Hypothalamus (tissue), 51 donors: ENCODE measurements at places on chromosomes 7 and 10.

GRCh38 chr10:42553064-42553407 is 85.3 kb downstream of the ZNF33B start:
- DNase-seq: peak; percentile 58

DNA sequence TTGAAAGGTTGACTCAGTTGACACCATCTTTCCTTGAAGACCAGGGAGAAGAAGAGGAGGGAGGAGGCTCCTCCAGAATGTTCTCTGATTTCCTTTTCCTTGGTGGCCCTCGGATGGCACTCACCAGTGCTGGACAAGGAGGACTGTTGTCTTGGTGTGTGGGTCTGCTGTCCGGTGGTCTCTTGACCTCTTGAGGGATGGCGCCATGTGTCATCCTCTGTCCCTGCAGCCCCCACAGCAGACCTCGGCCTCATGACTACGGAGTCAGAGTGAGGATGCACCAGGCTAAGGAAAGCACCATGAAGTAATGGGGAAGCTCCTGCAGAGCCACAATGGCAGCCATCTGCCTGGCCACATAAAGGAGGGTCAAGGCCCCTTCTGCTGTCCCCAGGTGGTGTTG is 475.0 kb downstream of the GLRX3 start:
- DNase-seq: no peak

DNA sequence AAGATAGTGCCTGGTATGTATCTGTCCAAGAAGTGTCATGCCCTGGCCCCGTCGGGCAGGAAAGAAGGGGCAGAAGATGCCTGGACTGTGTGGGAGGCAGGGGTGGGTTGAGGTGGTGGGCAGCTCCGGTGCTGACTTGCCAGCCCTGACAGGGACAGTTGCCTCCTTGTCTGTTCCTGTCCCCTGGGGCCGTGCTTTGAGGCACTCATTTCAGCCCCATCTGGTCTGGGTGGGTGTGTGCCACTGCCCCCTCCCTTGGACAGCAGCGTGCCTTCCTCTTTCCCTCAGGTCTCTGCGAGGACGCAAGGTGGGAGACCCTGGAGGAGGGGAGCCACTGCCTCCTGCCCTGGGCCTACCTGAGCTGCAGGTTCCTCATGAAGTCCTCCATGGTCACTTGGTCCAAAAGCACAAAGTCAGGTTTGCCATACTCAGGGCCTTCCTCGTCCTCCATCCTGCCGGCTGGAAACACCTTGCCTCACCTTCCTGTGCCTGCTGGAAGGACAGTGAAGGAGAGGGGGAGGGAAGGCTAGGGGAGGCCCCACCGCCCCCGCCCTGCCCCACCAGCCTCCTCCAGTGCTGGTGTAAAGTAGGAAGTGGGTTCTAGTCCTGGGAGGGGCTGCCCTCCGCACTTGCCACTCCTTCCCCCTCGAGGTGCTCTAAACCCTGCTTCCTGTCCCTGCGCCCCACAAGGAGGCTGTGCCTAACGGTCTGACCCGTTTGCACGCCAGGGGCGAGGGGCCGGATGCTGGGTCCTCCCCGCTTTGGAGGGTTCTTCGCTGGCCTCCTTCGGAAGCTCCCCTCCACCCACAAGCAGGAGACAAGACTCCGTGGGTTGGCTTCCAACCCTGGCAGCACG is at the start of gene MYO1G:
Gene MYO1G, minus strand, starts transcription at position 505 of the 856 bp plus-strand sequence. Its CDS starts 54 bp downstream, at position 451.
- no peak for DNase-seq

DNA sequence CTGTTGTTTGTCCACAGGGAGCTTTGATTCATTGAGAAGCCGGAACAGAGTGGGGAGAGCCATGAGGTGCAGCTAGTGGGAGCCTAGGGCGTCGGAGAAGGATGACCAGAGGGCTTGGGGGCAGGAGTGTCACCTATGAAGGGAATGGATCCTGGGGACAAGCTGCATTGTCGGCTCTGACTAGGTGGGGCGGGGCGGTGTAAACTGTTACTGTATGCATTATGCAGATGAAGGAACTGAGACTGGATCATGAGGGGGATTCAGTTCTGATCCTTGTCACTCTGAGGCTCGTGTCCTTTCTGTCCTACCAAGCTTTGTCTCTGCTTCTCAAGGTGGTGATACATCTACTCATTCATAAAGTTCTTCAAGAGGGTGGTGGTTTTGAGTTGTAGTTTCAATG is 39.9 kb upstream of the MMD2 start:
- no peak for DNase-seq

GRCh38 chr7:151008143-151008510 is 16.2 kb downstream of the ATG9B start:
- DNase-seq: no peak

GRCh38 chr7:107145067-107145838 is 23.6 kb upstream of the HBP1 start:
- no peak for DNase-seq

- no peak for DNase-seq
Measured at GRCh38 chr7:6652446-6653011, 15.4 kb downstream of the ZNF316 start.

DNA sequence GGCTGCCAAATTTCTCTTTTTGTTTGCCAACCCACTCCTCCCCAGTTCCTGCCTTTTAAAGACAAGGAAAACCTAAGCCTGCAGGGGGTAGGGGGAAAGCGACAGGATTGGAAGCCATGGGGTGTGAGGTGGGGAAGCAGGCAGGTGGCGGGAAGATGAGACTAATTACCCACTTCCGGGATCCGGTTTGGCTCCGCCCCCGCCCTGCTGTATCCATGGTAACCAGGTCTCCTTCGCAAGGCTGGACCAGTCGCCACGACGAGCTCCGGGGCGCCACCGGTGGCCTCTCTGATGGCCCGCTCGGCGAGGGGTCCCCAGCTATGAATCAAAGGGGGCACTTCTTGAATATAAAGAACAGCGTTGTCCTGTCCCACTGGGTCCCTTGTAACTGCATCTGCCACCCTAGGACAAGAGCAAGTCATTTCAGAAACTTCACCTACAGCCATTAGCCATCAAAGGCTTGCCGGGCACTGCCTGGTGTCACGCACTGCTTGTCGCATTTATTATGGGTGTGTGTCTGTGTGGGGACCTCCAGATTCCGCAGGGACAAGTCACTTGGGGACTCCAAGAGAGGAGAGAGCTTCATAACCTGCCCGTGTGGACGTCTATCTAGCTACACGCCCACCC is 55.4 kb upstream of the LMTK2 start:
- no peak for DNase-seq

DNA sequence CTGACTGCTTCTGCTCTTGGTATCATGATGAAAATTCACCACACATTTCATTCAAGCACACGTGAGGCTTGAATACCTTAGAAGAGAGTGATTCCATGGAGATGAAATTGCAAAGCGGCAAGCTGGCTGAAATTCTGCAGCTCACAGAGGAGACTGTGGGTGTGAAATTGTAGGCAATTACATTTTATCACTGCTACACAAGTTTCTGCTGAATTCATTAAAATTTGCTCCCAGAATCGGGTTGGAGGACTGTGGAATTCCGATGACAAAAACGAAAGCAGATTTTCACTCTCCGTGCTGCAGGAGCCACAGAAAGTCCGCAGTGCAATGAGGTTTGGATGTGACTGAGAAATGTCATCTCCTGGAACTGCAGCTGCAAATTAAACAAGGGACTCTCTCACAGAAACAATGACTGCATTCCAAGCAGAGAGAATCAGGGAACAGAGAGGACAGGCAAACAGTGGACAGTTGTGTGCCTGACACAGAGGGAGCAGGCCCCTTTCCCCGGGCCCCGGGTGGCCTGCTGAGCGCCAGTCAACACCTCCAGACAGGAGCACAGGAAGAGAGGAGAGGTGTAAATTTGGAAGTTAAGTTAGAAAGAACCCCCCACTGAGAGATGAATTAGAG is 109.1 kb downstream of the C10orf90 start:
- peak; percentile 40 for DNase-seq

DNA sequence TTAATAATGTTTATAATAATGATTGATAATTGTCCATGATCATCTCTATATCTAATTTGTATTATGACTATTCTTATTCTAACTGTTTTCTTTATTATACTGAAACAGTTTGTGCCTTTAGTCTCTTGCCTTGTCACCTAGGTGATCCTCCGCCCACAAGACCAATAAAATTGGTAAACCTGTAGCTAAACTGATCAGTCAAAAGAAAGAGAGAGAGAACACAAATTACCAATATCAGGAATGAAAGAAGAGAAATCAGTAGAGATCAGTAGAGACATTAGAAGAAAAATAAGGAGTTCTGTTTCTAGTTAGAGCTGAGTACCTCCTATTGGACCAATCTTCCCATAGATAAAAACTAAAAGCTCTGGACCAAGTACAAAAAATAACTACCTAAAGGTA is 6.1 kb upstream of the COA1 start:
- no peak for DNase-seq

- DNase-seq: no peak
Measured at GRCh38 chr7:28389504-28390395, 22.6 kb upstream of the CREB5 start.

DNA sequence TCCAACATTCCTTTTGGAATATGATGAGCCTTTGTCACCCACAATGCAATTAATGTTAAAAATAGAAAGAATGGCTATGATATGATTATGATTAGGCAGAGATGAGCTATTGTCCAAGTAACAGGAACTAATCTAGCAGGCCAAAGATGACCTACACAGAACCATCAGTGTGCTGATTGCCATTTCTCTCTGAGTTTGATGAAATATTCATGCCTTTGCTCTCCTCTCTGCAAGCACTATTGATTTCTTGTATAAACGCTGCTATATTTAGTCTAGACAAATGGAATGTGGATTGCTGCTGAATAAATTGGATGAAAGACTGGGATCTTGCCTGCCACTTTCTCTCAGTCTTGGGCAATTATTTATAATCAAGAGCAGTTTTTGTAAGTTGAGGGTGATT is 85.4 kb downstream of the HDAC9 start:
- DNase-seq: no peak

GRCh38 chr7:152162287-152162686 is 136.8 kb downstream of the GALNT11 start:
- no peak for DNase-seq

GRCh38 chr10:727162-727790 is 37.8 kb upstream of the DIP2C start:
- no peak for DNase-seq

DNA sequence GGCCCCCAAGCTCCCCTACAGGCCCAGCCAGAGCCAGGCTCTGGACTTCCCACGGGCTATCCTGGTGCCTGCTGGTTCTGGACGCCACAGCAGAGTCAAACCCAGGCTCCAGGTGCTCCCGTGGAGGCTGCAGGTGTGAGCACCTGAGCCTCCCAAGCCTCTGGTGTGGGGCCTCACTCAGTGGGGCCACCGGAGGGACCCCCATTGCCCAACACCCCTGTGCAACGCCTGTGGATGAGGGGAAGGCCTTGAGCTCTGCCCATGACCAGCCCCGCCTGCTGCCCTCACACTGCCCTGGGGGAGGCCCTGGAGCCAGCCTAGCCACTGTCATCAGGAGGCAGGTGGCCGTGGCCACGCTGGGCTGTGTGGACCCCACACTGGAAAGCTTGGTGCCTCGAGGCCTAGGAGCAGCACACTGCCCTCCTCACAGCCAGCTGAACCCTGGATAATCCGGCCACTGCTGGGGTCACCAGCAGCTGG is 229.3 kb downstream of the MAD1L1 start:
- no peak for DNase-seq

- no peak for DNase-seq
Measured at GRCh38 chr7:133697585-133697984, 429.6 kb upstream of the LRGUK start.

DNA sequence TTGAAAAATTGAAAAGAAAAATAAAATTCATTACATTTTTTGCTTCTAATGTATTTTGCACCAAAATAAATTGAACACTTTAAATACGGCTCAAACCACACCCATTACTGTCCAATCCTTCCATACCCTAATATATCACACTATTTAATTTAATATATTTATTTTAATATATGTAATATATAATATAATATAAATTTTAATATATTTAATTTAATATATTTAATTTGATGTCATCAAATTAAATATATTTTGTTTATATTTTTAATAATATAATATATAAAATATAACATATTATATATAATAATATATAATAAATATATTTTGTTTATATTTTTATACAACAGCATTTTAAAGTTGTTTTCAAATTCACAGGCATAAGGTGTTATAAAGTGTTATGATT is 15.7 kb upstream of the POU6F2 start:
- no peak for DNase-seq

DNA sequence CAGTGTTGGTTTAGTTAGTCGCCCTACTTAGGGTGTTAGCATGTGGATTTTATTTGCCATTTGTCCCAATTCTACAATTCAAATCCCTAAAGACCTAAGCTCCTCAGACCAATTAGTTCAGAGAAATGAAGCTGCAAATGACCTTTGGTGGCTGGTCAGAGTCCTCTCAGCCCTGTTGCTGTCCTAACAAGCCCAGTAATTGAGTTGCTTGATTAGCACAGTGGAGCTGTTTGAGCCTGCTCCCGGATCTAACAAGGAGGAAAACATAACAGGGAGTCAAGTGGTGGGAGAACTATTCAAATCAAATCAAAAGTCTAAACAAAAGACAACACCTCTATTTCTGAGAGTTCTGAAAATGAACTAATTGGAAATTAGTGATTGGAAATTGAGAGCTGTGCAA is 22.1 kb downstream of the ZDHHC6 start:
- no peak for DNase-seq

DNA sequence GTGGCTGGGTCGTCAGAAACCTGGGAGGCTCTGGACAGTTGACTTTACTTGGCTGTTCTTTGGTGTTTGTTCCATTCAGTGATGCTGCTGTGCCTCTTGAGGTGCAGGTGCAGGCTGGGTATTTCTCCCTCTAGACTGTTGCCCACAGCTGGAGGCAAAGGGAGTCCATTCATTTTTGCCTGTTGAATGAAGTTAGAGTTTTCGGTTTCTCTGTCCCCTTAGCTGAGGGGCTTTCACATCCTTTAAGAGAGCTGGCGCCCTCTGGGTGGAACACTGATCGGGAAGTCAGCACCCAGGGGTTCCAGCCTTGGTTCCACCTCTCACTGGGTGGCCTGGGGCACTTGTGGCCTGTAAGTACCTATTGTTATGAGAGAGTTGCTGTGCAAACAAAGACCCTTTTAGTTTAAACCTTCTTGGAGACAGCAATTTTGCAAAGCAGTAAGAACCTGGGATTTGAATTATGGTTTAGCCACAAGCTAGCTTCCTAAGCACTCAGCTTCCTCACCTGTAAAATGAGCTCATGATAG is 67.2 kb downstream of the GRK5 start:
- no peak for DNase-seq
